ENCODE measurements at places on chromosomes 4 and X.

- no peaks in the 10 kb centered on the region for H3K4me1 ChIP-seq
- no peak overlapping the region for H3K4me3 ChIP-seq
- DNase-seq: no peak
- no peaks in the 10 kb centered on the region for H3K27me3 ChIP-seq
Measured at GRCh38 chr4:82626251-82626868, 64.6 kb upstream of the TMEM150C start.

DNA sequence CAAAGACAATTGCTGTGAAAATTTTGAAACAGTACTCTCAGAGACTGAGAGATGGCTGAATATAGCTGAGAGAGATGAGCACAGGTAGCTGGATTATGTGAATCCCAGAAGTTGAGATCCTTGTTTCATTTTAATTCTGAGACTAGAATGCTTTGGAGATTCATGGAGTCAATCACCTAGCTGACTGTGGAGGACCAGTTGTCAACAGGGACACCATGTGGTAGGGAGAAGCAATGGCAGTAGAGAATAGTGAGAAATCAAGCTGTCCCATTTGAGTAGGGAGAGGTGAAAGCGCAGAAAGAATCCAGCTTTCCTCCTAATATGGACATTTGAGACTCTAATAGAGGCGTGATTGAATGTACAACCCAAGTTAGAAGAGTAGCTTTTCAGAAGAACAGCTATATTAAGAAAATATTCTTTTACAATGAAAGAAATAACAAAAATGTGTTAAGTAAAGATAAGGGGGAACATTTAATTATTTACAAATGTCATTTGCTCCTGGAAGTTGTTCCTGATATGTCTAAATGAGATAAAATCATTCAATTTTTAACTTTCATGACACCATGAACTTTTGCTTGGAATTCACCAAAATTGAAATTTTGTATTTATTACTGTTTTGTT, 30.3 kb upstream of the GLRB start:
- no peaks in the 10 kb centered on the region for H3K4me1 ChIP-seq
- H3K4me3 ChIP-seq: no peak overlapping the region
- DNase-seq: no peak
- no peaks in the 10 kb centered on the region for H3K36me3 ChIP-seq
- no peak overlapping the region for H3K27ac ChIP-seq

DNA sequence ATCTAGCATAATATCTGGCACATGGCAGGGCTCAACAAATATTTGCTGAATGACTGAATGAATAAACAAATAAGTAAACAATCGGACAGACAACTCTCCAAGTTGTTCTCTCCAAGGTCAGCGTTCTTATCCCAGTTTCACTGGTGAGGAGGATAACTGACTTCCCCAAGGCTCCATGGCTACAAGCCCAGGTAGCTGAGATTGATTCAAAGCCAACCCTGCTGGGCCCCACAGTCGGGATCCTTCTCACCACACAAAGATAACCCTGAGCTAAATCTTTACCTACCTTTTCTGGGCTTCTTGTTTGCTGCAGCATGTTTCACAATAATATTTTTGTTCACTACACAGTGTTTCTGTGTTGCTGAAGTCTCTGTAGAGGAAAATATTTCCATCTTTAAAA, 54.9 kb downstream of the USP46 start:
- H3K36me3 ChIP-seq: peaks cover 2% of the 10 kb centered on the region
- H3K27me3 ChIP-seq: no peaks in the 10 kb centered on the region
- H3K27ac ChIP-seq: no peak overlapping the region
- no peak overlapping the region for H3K4me3 ChIP-seq

DNA sequence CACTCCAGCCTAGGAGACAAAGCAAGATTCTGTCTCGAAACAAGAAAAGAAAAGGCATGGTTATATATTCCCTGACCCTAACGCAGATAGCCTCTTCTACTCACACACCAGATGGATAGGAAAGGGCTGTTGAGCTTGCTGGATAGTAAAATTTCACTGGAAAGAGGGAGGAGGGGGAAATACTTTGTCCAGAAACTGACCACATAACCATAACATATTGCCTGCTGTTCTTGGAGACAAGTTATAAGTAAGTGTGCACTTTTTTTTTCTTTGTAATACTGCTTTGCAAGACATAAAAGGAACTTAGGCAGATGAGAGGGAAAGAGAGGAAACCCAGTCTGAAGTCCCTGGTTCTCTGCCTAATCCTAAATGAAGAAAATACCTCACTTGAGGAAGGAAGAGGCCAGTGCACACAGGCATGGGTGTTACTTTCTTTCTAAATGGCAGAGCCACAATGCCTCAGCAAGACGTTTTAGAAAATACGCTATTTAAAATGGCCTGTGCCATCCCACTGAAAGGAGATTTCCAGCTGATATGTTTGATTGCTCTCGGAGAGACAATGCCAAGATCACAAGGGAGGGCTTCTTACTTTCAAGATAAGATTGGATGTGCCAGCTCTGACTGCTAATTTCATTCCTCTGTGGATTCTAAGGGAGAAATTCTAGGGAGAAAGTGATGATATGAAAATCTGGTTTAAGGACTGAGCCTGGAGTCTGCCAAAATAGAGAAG, 140.6 kb downstream of the DCTD start:
- no peaks in the 10 kb centered on the region for H3K27me3 ChIP-seq
- no peak overlapping the region for H3K27ac ChIP-seq
- DNase-seq: no peak
- no peak overlapping the region for H3K4me3 ChIP-seq

DNA sequence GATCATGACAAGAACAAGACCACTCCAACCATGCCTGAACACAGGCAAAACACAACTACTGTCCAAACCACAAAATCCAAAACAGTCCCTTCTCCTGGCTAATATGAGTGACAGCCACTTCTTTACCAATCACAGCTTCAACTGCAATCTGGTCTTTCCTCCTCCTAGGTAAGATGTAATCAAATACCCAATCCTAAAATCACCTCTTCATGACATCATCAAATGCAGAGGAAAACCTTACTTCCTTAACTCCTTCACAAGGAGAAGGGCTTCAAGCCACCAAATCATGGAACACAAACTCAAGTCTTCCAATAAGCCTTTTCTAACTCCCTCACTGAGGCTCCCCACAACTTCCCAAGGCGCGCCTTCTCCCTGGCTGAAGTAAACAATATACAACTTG, 4.4 kb upstream of the MSL3 start:
- no peak overlapping the region for H3K4me3 ChIP-seq
- H3K27ac ChIP-seq: no peak overlapping the region
- no peaks in the 10 kb centered on the region for H3K4me1 ChIP-seq
- peaks cover 25% of the 10 kb centered on the region for H3K27me3 ChIP-seq
- H3K36me3 ChIP-seq: no peaks in the 10 kb centered on the region
- no peak for DNase-seq

- no peak for DNase-seq
- H3K27ac ChIP-seq: no peak overlapping the region
- peaks cover 22% of the 10 kb centered on the region for H3K36me3 ChIP-seq
- no peaks in the 10 kb centered on the region for H3K27me3 ChIP-seq
Measured at GRCh38 chr4:39855909-39856512, 121.7 kb downstream of the PDS5A start.

GRCh38 chrX:134631426-134632346, 26.6 kb downstream of the PLAC1 start:
- no peak overlapping the region for H3K4me3 ChIP-seq
- DNase-seq: no peak
- H3K4me1 ChIP-seq: no peaks in the 10 kb centered on the region
- no peaks in the 10 kb centered on the region for H3K36me3 ChIP-seq
- no peak overlapping the region for H3K27ac ChIP-seq
- no peaks in the 10 kb centered on the region for H3K27me3 ChIP-seq

- no peaks in the 10 kb centered on the region for H3K27me3 ChIP-seq
- H3K4me1 ChIP-seq: no peaks in the 10 kb centered on the region
- H3K36me3 ChIP-seq: no peaks in the 10 kb centered on the region
- no peak overlapping the region for H3K4me3 ChIP-seq
- H3K27ac ChIP-seq: no peak overlapping the region
- DNase-seq: no peak
Measured at GRCh38 chr4:164768516-164768915, 14.6 kb downstream of the SMIM31 start.

GRCh38 chr4:4494882-4495281, 47.0 kb downstream of the STX18 start:
- H3K4me1 ChIP-seq: no peaks in the 10 kb centered on the region
- no peaks in the 10 kb centered on the region for H3K27me3 ChIP-seq
- H3K36me3 ChIP-seq: no peaks in the 10 kb centered on the region
- DNase-seq: no peak

- no peaks in the 10 kb centered on the region for H3K27me3 ChIP-seq
- no peak overlapping the region for H3K27ac ChIP-seq
- no peak for DNase-seq
- no peaks in the 10 kb centered on the region for H3K36me3 ChIP-seq
- no peaks in the 10 kb centered on the region for H3K4me1 ChIP-seq
Measured at GRCh38 chr4:113849771-113850170, 88.2 kb upstream of the CAMK2D start.

- no peak overlapping the region for H3K4me3 ChIP-seq
- no peaks in the 10 kb centered on the region for H3K4me1 ChIP-seq
- no peak overlapping the region for H3K27ac ChIP-seq
- no peak for DNase-seq
Measured at GRCh38 chrX:110519906-110520452, 161.3 kb downstream of the RTL9 start.

DNA sequence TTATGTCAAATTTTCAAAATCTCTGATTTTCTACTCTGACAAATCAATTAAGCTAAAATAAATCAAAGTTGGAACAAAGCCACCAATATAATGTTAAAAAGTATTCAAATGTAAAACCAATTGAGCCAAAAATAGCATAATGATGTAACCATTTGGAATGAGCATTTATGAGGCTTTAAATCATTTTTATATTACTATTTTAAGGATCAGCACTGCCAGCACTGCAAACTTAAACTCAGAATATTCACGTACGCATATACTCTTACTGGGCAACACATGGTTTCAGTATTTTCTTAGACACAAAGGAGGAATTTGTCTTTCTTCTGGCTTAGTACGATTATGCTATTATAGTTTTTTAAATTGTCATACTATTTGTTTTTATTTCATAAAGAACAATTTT, 52.2 kb downstream of the AFAP1 start:
- H3K36me3 ChIP-seq: no peaks in the 10 kb centered on the region
- H3K4me3 ChIP-seq: no peak overlapping the region
- no peaks in the 10 kb centered on the region for H3K27me3 ChIP-seq
- H3K27ac ChIP-seq: no peak overlapping the region
- no peaks in the 10 kb centered on the region for H3K4me1 ChIP-seq

DNA sequence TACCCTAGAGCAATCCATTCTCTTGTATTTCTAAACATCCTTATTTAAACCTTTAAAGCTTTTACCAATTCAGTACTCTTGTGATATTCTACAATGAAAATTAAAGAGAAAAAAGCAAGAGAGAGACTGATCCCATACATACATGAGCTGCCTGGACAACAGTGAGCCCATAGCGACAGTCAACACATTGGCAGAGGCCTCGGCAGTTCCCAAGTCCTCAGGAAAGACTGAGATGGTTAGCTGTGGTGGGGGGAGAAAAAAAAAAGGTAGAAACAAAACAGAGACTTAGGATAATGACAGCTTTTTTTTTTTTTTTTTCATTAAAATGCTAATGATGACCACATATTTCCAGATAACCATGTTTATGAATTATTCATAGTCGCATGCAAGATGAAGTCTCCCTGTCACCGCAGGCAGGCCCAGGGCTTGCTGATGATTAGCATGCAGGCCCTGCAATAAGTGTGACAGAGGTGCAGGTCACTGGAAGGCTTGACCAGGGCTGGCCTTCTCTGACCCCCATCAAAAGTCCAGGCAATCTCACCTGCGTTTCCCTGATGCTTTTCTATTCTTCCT, 148.8 kb downstream of the APBB2 start:
- H3K27me3 ChIP-seq: no peaks in the 10 kb centered on the region
- no peaks in the 10 kb centered on the region for H3K4me1 ChIP-seq
- no peak overlapping the region for H3K4me3 ChIP-seq
- no peak overlapping the region for H3K27ac ChIP-seq

DNA sequence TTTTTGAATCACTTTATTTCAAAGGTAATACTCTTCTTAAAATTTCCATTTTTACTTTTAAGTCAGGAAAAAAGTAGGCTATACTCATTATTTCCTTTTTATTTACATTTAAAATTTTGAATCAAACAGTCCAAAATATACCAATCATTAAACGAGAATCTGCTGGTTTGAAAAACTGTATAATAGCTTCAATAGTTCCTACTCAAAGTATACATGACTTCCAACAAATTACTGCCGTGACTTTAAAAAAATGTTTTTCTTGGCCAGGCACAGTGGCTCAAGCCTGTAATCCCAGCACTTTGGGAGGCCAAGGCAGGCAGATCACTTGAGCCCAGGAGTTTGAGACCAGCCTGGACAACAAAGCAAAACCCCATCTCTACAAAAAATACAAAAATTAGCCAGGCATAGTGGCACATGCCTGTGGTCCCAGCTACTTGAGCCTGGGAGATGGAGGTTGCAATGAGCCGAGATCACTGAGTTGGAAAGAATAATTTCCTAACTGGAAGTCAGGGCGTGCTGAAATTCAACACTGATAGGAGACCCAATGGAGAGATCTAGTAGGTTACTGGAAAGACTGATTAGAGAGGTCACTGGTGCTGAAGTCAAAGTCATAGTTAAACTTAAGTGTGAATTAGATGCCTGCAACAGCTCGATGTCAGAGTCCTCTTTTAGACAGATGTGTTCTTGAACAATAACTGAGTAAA, 9.0 kb downstream of the KLHL8 start:
- H3K4me3 ChIP-seq: no peak overlapping the region
- no peaks in the 10 kb centered on the region for H3K27me3 ChIP-seq
- no peaks in the 10 kb centered on the region for H3K4me1 ChIP-seq
- H3K27ac ChIP-seq: no peak overlapping the region

DNA sequence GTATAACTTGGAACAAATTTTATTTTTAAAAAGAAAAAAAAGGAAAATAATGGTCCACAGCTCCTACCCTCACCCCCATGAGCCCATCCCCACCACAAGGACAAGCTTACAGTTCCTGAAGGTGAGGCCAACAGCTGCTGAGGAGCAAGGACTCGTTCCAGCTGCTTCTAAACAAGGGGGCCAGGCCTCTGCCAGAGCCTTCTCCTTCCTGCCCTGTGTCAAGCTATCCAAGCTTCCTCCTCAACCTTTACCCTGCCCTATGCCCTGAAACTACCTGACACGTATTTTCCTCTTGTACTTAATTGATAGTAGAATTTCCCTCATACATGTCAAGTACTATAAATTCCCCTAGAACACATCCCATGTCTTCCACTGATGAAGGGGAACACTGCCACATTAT, 8.8 kb downstream of the SH3D19 start:
- no peaks in the 10 kb centered on the region for H3K4me1 ChIP-seq
- H3K27ac ChIP-seq: no peak overlapping the region
- H3K36me3 ChIP-seq: no peaks in the 10 kb centered on the region
- no peaks in the 10 kb centered on the region for H3K27me3 ChIP-seq
- no peak for DNase-seq

DNA sequence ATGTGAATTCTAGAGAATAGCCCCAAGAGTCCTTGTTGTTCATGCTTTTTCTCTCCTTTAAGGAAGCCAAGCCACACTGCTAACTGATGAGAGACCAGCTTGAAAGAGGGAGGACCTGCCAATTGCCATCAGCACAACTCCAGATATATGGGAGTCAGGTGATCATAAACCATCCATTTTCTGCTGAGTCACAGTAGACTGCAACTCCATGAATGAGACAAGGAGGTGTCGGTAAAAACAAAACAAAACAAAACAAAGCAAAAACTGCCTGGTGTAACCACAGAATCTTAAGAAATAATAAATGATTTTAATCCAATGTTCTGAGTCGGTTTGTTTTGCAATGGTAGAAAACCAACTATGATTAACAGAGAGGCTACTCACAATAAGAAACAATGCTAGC, 837.3 kb downstream of the PCDH7 start:
- H3K27me3 ChIP-seq: no peaks in the 10 kb centered on the region
- no peak overlapping the region for H3K27ac ChIP-seq
- no peaks in the 10 kb centered on the region for H3K36me3 ChIP-seq
- no peaks in the 10 kb centered on the region for H3K4me1 ChIP-seq
- DNase-seq: no peak
- no peak overlapping the region for H3K4me3 ChIP-seq
